ENCODE measurements at places on chromosomes 3 and 15.

- no peak for DNase-seq
Measured at GRCh38 chr15:40197434-40197833, 36.6 kb downstream of the BUB1B start.

DNA sequence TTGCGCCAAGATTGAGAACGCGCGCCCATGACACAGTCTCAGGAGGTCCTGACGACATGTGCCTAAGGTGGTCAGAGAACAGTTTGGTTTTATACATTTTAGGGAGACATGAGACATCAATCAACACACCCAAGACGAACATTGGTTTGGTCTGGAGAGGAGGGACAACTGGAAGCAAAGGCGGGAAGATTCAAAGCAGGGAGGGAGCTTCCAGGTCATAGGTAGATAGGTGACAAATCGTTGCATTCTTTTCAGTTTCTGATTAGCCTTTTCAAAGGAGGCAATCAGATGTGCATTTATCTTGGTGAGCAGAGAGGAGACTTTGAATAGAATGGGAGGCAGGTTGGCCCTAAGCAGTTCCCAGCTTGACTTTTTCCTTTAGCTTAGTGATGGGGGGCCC is 828.4 kb upstream of the DPPA4 start:
- no peak for DNase-seq

DNA sequence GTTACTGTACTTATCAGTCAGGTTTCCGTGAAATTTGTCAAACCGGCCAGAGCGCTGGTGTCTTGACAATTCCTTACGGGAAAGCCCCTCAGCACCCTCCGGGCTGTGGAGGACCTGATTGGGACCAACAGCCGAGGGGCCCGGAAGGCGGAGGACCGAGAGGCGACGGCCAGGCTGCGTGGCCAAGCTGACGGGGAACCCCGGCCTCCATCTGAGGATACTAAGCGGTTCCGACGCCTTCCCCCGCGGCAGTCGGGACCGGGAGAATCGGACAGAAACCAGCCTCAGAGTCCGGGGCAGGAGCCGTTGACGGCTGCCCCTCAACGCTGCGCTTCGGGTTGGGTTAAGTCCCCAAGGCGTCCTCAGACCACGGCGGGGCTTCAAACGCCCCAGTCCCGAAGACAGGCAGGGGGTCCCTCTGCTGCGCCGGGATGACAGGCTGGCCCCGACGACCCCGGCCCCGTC is 499 bp downstream of the ALDH1A2 start:
- DNase-seq: peak; percentile 78

DNA sequence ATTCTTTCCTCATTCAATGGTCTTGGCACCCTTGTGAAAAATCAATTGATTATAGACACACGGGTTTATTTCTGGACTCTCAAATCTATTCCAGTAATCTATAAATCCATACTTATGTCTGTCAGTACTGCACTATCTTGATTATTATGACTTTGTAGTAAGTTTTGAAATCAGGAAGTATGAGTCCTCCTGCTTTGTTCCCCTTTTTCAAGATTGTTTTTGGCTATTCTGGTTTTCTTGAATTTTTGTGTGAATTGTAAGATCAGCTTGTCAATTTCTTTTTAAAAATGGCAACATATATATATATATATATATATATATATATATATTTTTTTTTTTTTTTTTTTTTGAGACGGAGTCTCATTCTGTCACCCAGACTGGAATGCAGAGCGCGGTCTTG is 32.3 kb upstream of the CFAP20DC start:
- no peak for DNase-seq

GRCh38 chr3:17782751-17783150 is 40.3 kb upstream of the TBC1D5 start:
- no peak for DNase-seq

GRCh38 chr3:137642831-137643230 is 121.3 kb upstream of the SOX14 start:
- no peak for DNase-seq

- no peak for DNase-seq
Measured at GRCh38 chr15:28960979-28961378, 75.2 kb downstream of the APBA2 start.

GRCh38 chr15:33473005-33473404 is 162.2 kb downstream of the RYR3 start:
- DNase-seq: no peak

DNA sequence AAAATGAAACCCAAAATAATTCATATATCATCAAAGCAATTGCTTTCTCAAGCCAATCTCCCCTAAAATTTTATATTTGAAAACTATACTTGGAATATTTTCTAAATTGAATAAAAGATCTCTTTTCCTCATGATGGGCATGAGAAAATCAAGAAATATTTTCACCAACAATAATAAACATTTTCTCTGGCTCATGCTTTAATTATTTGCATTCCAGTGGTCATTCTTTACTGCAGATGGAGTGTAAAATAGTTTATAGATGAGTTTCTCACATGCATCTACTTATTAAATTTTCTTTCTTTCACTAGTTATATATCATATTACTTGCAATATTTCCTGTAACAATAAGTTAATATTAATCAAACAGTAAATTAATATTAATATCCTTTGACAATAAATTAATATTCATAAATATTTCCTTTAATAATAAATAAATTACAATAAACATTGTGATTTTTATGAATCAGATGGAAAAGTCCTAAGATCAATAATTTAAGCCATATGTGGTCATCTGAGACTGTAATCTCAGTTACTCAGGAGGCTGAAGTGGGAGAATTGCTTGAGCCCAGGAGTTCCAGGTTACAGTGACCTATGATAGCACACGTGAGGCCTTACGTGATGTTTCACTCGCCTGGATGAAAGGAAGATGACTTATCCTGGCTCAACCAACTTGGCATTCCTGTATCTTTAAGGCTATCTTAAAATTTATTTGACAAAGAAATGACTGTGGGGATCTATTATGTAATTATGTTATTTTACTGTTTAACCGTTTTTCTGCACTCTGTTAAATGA is 958.8 kb downstream of the ZPLD1 start:
- no peak for DNase-seq

- peak; percentile 15 for DNase-seq
Measured at GRCh38 chr3:141111364-141112155, 60.4 kb downstream of the SPSB4 start.

DNA sequence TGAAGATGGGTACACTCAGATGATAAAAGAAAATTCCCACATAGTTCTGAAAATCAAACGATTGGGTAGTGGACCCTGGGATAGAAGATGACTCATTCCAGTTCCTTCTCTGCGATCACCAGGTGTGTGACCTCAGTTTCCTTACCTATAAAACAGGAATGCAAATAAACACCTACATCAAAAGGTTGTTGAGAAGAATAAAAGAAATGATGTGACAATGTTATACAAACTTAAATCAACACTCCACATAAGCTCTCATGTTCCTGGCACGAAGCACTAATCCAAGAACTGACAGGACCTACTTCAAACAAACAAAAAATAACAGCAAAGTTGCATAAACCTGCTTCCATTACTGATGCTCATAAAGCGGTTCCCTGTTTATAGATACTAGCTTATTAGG is 69.2 kb downstream of the RORA start:
- no peak for DNase-seq

GRCh38 chr3:8773941-8774542 is 4.6 kb upstream of the OXTR start:
- DNase-seq: no peak

- no peak for DNase-seq
Measured at GRCh38 chr3:189806171-189806951, 175.2 kb downstream of the TP63 start.

GRCh38 chr3:184765047-184765729 is 46.8 kb upstream of the VPS8 start:
- peak; percentile 20 for DNase-seq

- no peak for DNase-seq
Measured at GRCh38 chr3:159724627-159725026, 264.0 kb upstream of the IL12A start.

DNA sequence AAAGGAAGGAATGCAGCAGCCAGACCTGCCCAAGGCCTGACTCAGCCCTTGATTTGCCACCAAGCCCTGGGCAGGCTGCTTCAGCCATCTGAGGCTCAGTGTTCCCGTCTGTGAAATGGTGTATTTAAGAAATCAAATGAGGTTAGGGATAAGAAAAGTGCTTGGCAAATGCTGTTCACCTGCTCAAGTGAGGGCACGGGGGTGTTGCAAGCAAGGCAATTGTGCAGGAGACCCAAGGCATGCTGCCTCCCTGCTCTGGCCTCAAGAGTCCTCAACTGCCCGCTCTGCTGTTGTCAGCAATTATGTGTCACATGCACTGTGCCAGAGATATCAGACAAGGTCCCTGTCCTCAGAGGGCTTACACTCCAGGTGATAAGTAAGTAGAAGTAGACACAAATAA is 101.8 kb downstream of the TPRA1 start:
- no peak for DNase-seq

DNA sequence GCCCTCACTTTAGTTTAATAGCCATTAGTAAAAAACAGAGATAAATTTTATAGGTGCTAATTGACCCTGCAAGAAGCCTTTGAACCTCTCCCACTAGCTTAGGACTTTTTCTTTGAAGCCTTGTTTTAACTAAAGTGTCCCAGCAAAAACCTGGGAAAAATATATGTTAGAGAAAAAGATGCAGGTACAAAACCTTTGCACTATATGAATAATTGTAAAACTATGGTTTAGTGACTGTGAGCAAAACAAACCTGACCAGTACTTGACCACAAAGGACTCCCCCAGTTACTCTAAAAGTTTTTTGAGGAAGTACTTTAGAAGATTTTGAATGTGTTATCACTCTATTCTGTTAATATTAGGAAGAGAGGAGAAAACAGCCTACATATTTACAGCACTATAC is 123.3 kb upstream of the TP63 start:
- no peak for DNase-seq

- DNase-seq: no peak
Measured at GRCh38 chr15:39925112-39925842, 5.2 kb upstream of the GPR176 start.

DNA sequence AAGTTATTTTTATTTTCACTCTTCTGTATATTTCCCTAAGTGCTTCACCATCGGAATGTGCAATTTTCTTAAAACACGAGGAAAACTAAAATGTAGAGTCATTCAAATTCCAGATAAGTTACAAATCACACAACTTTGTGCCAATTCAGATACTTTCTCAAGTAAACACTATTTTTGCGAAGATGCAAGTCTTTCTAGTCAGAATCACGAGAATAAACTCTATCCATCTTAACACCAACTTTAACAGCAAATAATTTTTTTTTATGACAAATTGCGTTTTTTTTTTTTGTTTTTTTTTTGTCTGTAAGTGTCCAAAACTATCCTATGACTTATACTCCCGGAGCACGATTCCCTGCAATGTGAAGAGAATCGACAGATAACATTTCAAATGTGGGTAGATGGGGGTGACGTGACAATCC is 1.3 kb downstream of the STAG1 start:
- no peak for DNase-seq

DNA sequence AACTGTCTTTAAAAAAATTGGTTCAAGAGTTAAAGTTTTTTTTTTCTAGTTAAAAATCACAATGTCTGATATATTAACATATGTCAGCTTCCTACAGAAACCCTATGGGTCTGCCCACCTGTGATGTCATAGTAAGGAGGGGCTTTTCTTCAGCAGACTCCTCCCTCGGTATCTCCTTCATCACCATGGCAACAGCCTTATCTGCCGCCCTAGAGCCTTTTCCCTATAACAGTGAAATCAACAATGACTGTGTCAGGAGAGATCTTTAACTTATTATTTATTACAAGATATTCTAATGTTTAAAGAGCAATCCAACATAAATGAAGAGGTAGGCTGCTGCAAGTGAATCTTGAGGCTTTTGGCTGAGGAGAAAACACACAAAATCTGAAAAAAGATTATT is 138.7 kb downstream of the PEX5L start:
- no peak for DNase-seq

GRCh38 chr3:24968036-24968435 is 460.0 kb upstream of the RARB start:
- no peak for DNase-seq

DNA sequence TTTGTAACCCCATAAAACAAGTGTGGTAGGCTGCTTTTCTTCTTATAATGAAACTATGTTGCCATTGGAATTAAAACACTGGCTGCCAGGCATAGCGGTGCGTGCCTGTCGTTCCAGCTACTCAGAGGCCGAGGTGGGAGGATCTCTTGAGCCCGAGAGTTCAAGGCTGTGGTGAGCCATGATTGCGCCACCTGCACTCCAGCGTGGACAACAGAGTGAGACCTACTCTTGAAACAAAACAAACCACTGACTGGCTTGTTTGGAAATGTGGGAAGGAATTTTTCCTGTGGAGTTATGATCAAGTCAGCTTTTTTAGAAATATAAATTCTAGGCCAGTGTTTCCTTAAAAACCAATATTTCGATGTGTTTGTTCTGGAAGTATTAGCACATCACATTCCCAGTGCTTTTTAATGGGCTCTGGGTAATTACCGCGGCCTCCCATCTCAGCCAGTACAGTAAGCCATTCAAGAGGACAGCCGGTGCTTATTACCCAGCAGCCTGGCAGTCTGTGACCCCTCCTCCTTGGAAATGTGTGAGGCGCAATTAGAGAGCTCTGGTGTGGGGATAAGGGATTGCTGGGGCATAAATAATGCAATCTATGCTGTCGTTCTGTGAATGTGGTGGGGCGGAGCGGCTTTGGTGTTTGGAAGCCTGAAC is 58.3 kb upstream of the TRAK1 start:
- DNase-seq: peak; percentile 94

DNA sequence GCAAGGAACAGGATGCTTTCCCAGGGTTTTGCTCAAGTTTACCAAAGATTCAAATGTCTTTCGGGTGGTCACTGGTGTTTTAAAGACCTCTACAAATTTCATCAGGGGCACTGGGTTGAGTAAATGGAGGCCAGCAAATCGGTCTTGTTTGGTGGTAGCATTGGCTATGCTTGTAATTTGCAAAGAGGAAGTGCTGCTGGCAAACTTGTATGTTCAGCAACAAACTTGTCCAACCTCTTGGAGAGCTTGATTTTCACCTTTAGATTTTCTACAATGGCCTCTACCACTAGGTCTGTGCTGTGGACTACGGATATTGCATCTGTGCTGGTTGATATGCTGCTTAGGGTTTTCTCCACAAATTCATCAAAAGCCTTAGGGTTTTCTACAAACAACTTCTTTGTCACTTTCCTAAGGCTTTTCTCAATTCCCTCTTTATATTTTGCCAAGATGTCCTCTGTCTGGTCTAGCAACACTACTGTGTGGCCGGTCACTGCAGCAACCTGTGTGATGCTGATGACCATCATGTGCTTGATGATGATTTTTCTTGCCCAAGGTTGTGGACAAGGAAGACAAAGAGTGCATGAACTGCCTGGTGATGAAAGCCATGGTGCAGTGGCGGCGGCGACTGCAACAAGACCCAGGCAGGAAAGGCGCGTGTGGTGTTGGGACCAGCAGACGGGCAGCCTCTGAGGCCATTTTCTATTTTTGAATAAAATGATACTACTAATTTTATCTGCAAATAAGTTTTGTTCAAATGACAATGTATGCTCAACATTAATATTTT is 50.8 kb downstream of the RFX7 start:
- DNase-seq: no peak
